Activated naive CD8-positive, alpha-beta T cell treated with anti-CD3 and anti-CD28 coated beads, Interleukin-2, amount 50 U/mL, for 16 hours (primary cell): ENCODE measurements at places on chromosomes 3 and 15.

DNA sequence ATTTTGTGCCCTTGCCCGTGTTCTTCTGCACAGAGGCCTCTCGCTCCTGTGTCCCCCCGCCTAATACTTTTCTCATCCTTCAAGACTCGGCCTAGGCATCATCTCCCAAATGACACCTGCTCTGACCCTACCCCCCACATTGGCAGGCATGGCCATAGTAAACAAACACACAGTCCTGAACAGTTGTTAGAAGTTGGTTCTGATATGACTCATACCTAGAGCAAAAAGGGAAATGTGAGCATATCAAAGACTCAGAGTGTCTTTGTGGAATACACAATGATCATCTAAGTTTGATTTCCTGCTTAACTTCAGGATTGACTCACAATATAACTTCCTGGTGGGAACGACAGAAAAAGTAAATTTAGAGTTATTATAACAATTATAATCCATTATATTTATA is 120.5 kb downstream of the POLR2M start:
- no peak for DNase-seq

DNA sequence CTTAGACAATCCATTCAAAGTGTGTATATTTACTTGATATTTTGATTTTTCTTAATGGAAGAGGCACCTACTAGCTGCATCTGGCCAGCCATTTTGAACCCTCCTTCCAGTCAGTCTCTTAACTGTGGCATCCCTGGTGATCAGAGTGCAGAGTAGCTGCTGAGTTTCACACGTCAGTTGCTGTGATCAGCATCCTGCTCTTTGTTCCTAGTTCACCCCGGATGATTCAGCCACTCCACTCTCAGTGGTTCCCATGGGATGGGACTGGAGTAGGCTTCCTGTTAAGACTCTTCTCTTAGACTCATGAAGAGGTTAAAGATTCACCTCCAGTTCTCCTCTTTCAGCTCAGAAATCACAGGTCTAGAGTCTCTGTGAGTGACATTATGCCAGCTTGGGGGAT is 75.8 kb downstream of the STXBP5L start:
- no peak for DNase-seq

DNA sequence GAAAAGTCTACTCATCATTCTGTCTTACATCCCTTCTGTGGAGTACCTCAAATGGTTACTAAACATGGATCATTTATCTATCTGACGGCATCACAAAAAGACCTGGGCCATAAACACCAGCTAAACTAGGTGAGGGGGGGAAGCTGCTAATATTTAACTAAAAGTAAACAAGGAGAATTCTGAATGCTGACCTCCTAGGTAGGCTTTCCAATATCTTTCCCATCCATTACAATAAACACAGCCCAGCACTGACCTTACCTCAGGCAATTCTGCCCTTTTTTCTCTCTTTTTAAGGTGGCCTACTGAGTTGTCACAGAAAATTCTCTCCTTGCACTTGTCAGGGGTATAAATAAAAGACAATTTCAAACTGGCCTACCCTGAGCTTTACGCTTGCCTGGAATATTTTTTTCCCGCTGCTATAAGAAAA is 33.1 kb downstream of the USF3 start:
- DNase-seq = no peak

GRCh38 chr15:36874930-36875329 is 225.4 kb downstream of the MEIS2 start:
- DNase-seq = no peak

- DNase-seq = no peak
These were observed 35.2 kb upstream of the SIAH2 start for GRCh38 chr3:150798122-150798618.

DNA sequence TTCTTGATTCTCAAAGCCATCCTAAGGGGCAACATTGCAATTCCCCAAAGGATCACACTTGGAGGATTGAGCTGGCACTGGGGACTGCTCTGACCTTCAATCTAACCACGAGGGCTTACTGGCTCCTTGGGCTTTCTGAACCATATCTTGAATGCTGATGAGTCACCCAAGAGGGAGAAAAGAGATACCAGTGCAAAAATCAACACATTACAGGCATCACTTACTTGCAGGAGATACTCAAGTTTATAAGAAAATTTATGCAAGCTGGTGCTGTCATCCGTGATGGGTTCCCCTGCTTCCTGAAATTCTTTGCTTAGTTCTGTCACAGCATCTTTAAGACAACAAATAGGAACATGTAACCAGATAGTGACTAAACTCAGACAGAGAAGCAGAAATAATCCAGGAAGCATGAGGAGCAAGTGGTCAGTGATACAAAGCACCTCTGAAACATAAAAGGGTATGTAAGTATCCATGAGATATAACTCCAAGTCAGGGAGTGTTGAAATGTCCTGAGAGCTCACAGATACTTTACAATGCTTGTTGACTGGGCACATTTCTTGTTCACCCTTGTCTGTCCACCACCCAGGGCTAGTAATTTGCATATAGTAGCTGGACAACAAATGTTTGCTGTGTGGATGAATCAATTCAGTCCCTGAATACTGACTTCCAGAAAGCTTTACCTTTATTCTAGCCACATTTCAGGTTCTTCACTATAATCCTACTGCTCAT is 14.1 kb downstream of the FYCO1 start:
- no peak for DNase-seq

GRCh38 chr3:185215873-185216606 is 37.8 kb downstream of the EHHADH start:
- no peak for DNase-seq

DNA sequence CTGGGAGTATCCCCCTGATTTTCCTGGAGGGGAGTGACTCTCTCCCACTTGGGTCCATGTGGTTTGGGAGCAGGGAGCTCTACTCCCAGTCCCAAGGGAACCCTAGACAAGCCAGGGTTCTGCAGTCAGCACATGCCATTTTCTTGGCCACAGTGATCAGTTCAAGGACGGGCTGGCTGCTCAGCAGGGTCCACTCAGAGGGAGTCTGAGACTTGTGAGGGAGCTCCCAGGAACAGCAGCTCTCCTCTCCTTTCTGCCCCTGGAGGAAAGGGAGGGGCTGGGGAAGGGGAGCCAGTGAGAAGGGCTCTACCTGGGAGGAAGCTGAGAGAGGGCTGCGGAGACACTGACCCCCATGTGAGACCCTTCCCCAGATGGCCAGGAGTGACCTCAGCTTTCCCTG is 29.1 kb upstream of the LMCD1 start:
- no peak for DNase-seq

GRCh38 chr15:63060699-63061098 is 18.2 kb downstream of the TPM1 start:
- DNase-seq = no peak

DNA sequence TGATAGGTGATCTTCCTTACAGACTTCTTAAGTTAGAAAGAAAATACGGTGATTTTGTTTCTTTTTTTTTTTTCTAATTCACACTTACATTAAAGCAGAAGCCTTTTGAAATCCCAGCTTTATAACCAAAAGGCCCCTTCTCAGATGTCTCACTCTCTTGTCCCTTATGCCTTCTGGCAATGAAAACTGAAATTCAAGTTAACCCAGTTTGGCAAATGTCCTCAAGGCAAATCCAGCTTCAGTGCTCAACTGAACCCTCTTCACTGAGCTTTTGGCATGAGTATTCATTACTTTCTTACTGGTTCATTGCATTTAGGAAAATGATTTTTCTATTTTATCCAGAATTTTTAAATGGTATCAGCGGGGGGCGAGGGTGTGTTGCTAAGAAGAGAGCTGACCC is 17.0 kb downstream of the PLCH1 start:
- DNase-seq = no peak

GRCh38 chr3:69811452-69812401 is 72.5 kb downstream of the MITF start:
- DNase-seq = no peak

GRCh38 chr3:188232656-188233055 is 78.7 kb downstream of the LPP start:
- DNase-seq = no peak

GRCh38 chr3:59968513-59969045 is 918.8 kb upstream of the CFAP20DC start:
- no peak for DNase-seq

GRCh38 chr15:49751751-49752150 is 130.9 kb downstream of the DTWD1 start:
- no peak for DNase-seq

DNA sequence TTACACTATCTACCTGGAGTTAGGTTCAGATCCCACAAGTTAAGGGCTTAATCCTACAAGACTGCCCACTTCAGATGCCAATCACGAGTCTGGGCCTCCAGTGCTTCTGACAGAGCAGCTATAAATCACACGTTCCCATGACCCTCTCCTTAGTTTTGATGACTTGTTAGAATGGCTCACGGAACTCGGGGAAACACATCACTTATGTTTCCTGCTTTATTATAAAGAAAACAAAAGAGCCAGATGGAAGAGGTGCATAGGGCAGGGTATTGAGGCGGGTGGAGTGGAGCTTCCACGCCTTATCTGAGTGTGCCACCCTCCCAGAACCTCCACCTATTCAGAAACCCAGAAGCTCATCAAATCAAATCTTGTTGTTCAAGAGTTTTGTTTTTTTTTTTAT is 170.8 kb downstream of the MOBP start:
- no peak for DNase-seq

- no peak for DNase-seq
These were observed 40.3 kb downstream of the RPL22L1 start for GRCh38 chr3:170829546-170830272.

GRCh38 chr15:35838424-35839111 is 292.6 kb upstream of the DPH6 start:
- DNase-seq = no peak

GRCh38 chr3:141735770-141736465 is 2.2 kb upstream of the RNF7 start:
- DNase-seq = no peak

DNA sequence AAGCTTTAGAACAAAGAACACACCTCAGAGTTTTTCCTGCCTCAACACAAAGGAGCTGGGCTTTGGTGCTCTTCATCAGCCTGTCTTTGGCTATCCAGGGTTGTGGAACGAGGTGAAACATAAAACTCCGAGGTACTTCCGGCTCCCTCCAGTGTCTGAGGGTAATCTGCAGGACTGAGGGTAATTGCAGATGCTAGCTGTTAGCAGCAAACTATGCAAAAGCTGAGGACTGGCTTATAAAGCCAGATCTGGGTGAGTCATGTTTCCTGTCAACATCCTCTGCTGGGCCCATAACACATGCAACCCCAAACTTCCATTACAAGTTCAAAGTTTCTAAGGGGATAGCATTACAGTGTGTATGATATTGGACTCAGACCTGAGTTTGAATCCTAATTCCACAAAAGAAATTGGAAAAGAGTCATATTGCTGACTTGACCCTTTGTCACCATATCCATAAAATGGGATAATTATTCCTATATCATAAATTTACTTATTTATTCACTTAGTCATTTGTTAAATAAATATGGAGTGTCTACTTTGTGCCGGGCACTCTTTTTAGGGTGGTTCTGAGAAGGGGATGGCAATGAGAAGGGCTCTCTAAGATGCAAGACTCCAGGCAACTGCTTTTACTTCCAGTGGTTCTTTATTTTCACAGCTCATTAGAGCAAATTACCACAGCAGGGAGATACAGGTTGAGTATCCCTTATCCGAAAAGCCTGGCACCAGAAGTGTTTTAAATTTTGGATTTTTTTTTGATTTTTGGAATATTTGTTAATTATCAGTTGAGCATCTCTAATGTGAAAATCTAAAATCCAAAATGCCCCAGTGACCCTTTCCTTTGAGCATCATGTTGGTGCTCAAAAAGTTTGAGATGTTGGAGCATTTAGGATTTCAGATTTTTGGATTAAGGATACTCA is 9.5 kb upstream of the TRIM69 start:
- peak; percentile 47 for DNase-seq

DNA sequence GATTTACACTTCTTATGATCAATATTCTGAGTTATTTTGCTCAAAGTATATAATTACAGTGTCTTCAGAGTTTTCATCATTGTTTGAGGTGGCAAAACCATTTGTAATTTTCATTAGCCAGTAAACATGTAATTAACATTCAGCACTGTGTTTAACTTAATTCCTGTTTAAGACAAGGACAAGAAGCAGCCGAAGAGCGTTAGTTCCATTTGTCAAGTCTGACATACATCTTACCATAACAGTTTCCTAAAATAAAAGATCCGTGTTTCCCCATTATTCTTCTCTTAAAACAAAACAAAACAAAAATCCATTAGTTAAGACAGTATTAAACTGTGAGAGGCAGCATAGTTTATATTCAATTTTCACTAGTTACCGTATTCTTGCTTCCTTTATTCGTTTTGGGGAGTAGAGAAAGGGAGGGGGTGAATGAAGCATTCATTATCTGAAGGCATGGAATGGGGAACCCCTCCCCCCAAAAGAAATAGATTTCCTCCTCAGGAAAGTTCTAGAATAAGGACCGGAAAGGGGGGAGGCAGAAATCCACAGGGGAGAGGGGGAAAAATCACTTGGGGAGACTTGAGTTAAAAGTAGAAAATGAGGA is 5.5 kb upstream of the NR2F2 start:
- no peak for DNase-seq

- no peak for DNase-seq
These were observed 69.8 kb upstream of the MFGE8 start for GRCh38 chr15:88982946-88983342.

DNA sequence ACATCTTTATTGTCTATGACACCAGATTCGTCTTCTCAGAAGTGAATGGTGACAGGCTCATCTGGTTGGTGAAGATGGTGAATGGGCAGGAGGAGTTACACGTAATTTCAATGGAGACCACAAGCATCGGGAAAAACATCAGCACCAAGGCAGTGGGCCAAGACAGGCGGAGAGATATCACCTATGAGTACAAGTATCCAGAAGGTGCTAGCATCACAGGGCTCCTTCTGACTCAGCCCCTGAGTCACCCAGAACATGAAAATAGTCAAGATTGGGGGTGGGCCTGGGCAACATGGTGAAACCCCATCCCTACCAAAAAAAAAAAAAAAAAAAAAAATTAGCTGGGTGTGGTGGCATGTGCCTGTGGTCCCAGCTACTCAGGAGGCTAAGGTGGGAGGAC is 32.6 kb downstream of the TGM4 start:
- no peak for DNase-seq

DNA sequence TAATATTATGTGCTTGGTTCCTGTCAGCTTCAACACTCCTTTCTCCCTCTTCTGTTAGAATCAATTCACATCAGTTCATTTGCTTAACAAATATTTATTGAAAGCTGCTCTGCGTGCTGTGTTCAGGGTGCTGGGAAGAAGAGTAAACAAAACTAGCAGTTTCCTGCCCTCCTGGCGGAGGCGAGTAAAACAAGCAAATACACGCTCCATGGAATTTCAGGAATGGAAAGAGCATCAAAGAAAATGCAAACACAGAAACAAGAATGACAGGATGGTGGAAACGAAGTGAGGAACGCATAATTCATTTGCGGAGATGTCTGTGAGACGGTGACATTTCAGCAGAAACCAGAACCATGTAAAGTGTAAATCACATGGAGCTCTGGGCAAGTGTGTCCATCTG is 49.4 kb upstream of the SPTSSB start:
- no peak for DNase-seq

DNA sequence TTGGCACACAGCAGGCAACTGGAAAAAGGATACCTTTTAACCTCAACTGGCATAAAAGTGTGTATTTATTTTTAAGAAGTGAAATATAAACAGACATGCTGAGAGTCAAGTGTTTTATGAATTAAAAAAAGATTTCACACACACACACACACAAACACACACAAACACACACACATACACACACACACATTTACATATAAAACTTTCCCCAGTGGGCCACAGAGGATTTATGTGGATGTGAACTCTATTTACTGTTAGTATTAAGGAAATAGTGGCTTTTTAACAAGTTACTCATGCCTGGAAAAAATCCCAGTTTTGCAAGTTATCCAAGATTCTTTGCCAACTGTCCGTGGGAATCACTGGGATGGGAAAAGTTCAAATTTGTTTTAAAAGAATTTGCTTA is 725.9 kb upstream of the NR2F2 start:
- DNase-seq = no peak
